Right kidney (tissue), 9 donors: ENCODE measurements at places on chromosomes 1 and 21.
A peak's percentile ranks its signal among the peaks of the same experiment; 100 is the strongest.

- DNase-seq = no peak
Observed at GRCh38 chr1:15283526-15283925, 36.5 kb downstream of the FHAD1 start.

GRCh38 chr1:74570797-74571492 lies 58.5 kb upstream of the LRRC53 start:
- DNase-seq = peak; percentile 8

DNA sequence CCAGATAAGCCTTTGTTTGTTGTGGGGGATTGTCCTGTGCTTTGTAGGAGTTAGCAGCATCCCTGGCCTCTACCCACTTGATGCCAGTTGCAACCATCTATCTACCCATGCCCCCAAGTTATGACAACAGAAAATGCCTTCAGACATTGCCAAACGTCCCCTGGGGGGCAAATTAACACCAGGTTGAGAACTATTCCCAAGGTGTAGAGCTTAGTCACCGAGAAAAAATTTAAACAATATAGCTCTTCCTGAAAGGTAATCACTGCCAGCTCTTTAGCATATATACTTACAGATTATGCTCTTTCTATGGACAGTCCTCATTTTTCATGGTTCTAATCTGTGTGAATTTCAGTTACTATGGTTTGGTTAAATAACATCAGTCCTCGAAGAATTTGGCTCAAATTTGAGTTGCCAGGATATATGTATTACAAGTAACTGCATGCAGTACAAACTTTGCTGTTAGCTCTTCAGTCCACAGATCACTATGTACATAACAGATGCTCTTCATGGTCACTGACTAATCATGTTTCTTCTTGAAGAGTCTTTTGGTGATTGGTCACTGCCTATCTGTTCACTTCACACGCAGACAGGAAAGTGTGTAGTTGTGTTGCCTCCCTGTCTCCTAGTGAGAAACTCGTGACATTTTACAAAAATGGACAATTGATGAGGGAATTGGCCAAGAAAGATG lies 25.2 kb downstream of the MAPKAPK2 start:
- no peak for DNase-seq

GRCh38 chr1:178417858-178418257 lies 78.9 kb downstream of the CLEC20A start:
- DNase-seq = no peak

- DNase-seq = no peak
Observed at GRCh38 chr1:52798331-52798730, 44.2 kb upstream of the ZYG11A start.

DNA sequence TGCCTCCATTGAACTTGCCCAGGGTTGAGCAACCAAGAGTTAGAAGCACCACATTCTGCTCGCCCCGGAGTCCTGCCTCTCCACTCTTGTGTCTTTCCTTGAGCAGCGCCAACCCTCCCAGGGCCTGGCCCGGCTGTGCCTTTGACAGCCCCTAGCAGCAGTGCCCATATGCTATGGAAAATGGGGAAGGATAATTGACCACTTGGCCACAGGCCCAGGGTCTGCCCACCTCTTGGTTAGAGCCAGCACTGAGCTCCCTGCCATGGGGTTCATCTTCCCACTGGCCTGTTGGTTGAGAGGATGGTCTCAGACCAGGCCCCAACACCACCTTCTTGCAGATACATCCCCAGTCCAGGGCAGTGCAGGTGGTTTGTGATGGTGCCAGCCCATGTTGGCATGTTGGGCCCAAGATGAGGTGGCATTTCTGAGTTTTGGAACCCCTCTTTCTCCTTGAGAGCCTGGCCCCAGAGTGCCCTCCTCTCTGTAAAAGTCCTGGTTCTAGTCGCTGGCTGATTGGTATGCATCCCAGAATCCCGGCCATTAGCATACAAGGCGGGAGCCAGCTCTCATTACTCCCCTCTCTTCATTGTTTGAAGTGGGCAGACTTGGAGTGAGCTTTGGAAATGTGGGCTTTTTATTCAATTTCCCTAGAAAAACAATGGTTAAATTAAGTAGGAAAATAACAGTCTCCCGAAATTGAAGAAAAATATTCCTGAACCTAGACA lies 7.6 kb downstream of the ARHGEF10L start:
- DNase-seq = no peak
